Activated CD4-positive, alpha-beta memory T cell treated with anti-CD3 and anti-CD28 coated beads, Interleukin-2, amount 10 ng/mL, durations not matched to agents 7 days and 5 days (primary cell): ENCODE measurements at places on chromosomes 3 and 15.

GRCh38 chr3:111787556-111788463 lies 71.3 kb upstream of the PHLDB2 start:
- no peak for DNase-seq

GRCh38 chr15:26376243-26376642 lies 396.6 kb downstream of the GABRB3 start:
- DNase-seq: no peak

DNA sequence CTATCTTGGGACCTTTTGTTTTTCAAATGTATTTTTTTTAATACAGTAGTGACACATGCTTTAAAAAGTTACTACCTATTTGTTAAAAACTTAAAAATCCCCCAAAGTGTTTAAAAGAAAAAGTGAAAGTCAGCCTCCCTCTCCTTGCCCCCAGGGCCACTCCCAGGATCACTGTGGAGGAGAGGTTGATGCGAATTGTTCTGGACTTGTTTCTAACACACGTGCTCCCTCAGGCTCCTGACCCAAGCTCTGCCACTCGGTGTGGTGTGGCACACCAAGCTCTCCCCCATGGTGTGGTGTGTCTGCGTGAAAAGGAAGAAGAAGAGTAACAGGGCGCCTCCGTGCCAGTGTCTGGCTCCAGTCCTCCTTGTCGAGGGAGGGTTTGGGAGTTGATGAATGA lies 93.5 kb downstream of the CHCHD6 start:
- DNase-seq: no peak

- DNase-seq: no peak
These were observed 979 bp upstream of the ZNF621 start for GRCh38 chr3:40523781-40524180.

GRCh38 chr3:22555753-22556435 lies 647.2 kb upstream of the UBE2E2 start:
- DNase-seq: no peak

- no peak for DNase-seq
These were observed 321.9 kb upstream of the RASGRP1 start for GRCh38 chr15:38886315-38887163.

DNA sequence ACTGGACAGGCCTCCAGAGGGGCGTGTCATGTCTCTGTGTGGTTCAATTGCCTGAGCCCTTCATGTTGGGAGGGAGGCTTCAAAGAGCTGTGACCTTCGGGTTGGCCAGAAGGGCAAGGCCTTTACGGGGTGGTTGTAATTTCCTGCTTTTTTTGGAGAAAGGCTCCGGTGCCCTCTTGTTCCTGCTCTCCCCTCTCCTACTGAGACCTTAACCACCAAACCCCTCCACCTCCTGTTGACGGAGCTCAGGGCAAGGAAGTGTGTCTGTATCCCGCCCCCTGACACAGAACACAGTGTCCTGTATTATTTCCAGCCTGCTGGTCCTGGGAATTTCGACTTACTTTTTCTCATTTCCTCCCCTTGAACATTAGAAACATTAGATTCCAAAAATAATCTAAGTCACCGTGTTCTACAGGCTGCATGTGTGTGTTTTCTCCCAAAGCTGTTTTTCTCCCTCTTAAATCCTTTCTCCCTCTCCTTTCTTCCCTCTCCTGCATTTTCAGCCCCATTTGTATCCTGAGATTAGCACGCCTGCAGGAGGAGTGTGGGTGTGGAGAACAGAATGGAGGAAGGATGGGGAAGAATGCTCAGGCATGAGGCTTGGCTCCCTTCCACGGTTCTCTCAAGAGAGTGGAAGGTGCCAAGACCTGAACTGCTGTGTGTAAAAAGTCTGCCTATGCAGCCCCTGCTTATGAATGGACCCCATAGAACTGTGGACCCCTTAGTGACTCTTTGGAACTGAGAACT lies 285.4 kb upstream of the ROPN1 start:
- no peak for DNase-seq

DNA sequence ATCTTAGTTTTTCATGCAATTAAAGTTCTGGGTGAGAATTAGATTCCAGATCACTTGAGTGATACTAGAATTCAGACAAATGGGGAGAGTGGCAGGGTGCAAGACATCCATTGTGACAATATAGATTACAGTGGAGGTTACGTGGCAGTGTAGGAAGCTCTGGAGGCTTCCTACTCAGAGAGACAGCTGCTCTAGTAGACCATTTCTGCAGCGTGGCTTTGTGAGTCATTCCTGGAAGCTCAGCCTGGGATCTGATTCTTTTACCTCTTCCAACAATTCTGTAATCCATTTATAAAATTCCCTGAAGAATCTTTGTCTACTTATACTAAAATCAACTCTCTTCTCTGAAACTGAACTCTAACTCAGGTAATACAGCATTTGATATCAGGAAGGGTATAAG lies 90.4 kb upstream of the ASB14 start:
- no peak for DNase-seq

- no peak for DNase-seq
These were observed 105.0 kb upstream of the GAP43 start for GRCh38 chr3:115518100-115518852.

- DNase-seq: peak; percentile 45
These were observed 18.3 kb upstream of the ATP8B4 start for GRCh38 chr15:50137330-50137761.

GRCh38 chr15:86445579-86446252 lies 366.0 kb downstream of the AGBL1 start:
- no peak for DNase-seq
